Fibroblast of skin of scalp (primary cell): ENCODE measurements at places on chromosomes 16 and 17.

DNA sequence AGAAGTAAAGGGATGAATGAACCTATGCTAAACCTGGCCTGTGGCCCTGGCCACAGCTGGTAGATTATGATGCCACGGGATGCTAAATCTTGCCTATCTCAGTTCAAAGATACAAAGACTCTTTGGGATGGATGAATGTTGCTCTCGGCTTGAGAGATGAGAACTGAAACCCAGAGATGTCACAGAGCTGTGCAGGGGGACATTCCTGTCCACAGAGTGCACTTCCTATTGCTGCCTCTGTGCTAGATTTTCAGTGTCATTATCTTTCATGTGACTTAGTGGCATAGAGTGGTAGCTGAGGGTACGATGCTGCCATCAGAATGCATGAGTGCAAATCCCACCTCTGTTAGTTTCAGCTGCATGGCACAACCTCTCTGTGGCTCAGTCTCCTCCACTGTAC lies 2.3 kb upstream of the MT1M start:
- DNase-seq: no peak

- DNase-seq: no peak
Measured at GRCh38 chr17:41518789-41519449, at the start of gene KRT15. KRT15 (minus strand) TSS chr17:41518890; CDS start chr17:41518827, 63 bp downstream.

DNA sequence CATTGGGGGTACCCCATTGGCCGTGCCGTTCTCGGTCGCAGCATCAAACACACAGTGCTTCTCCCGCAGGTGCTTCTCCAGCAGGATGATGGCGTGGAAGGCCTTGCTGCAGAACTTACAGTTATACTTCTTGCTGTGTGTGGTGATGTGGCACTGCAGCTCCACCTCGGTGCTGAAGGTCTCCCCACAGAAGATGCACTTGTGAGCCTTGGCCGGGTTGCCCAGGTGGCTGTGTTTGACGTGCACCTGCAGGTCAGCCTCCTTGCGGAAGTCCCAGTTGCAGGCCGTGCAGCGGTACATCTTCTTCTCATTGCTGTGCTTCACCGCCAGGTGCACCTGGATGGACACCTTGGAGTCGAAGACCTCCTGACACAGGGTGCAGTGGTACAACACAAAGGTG lies 219.3 kb downstream of the ZNF423 start:
- DNase-seq: no peak

- DNase-seq: no peak
Measured at GRCh38 chr16:56649820-56650219, 1.9 kb upstream of the MT1B start.

- DNase-seq: peak; percentile 73
Measured at GRCh38 chr17:65850486-65850885, 289.0 kb upstream of the AXIN2 start.

DNA sequence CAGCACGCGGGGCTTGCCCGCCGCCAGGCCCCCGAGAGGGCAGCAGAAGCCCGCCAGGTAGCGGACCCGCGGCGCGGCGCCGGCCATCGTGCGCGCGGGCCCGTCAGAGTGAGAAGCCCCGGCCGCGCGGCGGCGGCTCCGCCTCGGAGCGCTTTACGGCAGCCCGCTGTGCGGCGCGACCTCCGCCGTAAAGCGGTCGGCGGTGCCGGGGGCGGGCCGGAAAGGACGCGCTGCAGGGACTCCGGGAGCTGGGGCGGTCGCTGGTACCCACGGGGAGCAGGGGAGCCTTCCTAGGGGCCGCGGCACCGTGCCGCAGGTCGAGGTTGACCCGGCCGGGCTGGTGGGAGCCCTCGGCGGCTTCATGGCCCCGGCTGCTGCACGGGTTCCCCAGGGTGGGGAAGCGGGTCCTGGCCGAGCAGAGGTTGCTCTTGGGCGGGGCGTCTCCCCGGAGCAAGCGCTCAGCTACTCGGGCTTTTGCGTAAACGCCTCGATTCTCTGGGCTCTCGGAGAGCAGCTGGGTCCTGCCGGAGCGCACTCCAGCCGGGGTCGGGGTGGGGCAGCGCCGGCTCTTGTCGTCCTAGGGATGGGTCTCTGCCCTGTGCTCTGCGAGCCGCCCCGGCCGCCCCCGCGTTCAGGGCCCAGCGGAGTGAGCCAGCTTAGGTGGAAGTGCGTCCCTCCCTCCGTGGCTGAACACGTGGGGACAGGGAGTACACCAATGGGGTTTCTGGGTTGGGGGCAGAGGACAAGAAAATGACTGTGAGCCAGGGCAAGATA lies at the start of gene FAAP100:
Gene FAAP100 (minus strand): TSS at position 110 of the 774 bp plus-strand sequence. CDS start 23 bp downstream, at position 87.
- DNase-seq: peak; percentile 81

DNA sequence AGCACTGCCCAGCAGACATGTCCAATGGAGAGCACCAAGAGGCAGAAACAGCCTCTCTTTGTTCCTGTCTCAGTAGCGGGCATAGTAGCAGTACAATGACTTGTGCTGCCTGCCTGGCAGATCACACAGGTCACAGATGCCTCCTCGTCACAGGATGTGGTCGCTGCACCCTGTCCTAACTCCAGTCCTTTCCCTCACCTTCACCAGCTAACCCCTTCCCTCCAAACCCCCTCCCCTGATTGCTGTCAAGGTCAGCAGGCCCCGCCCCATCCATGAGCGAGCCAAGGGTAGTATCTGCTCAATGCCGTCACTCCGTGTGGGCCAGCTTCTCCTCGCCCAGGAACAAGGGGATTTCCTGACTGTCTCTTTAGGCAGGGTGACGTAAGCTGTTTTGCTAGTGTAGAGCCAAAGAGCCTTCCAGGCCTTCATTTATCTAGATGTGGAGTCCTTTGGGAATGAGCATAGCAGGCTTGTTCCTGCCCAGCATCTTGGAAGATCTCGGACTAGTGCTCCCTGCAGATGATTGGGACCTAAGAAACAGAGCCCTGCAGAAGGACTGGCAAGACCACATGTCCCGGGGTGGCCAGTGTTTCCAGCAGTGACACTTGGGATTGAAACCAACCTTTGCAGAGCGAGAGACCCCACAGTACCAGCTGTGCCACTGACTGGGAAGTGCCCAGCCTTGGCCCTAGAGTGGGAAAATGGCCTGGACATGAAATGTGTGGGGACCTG lies 75.9 kb upstream of the TNRC6C start:
- DNase-seq: peak; percentile 47

DNA sequence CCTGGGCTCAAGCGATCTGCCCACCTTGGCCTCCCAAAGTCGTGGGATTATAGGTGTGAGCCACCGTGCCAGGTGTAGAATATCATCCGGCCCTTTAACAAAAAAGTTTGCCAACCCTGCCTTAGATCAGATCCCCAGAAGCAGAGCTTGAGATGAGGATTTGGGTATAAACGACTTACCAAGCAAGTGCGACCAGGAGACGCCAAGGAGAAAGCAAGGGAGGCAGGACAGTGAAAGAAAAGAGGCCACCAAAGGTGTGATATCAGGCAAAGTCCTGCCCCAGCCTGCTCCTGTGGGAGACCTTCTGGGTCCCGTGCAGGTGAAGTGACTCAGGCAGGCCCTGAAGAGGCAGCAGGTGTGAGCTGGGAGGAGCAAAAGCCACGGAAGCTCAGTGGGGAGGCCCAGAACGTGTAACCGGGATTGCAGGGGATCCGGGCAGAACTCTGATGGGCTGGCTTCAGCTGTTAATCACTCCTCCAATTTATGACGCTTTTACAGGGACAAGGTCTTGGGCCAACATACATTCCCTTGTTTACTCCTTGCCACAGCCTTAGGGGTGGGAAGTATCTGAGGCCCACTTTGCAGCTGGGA lies 14.1 kb upstream of the CALB2 start:
- DNase-seq: no peak
